Ascending aorta (tissue), 2 donors: ENCODE measurements at places on chromosomes 6 and 20. TPM values are rescaled to one million over a fixed set of nuclear protein-coding genes. Genes with fewer than 3 reads are reported as not detected.

The SRXN1 gene
- total RNA-seq = 28.8 TPM

GRCh38 chr6:87237804-87238203 is 82.4 kb downstream of the ZNF292 start:
- no peak overlapping the region for H3K27ac ChIP-seq
- no peaks in the 10 kb centered on the region for H3K4me1 ChIP-seq
- no peak for DNase-seq
- H3K36me3 ChIP-seq = peaks cover 18% of the 10 kb centered on the region
- H3K4me3 ChIP-seq = no peak overlapping the region
- H3K27me3 ChIP-seq = no peaks in the 10 kb centered on the region

DNA sequence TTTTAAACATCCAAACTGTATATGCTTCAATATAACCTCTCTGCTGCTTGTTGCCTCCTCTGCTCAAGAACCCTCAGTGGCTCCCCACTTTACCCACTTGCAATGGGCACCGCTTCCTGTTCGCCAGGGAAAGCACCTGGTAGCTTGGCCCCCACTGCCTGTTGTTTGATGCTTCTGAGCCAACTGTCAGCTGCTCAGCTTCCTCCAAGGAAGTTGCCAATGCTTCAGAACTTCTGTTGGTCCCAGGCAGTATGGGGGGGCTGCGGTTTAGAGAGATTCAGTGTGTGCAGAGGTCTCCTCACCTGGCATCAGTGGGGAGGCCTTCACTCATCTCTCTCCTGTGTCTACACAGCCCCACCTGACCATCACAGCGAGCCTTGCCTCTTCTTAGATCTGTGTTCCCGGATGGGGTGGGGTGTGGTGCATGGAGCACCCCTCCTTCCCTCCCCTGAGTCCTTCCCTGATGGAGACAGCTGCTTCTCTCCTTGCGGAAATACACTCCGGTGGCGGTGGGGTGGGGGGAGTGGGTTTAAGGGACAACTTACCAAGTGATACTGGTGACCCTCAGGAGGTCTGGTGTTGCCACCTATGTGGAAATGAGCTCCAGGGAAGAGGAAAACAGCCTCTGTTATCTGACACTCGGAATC is 308.1 kb downstream of the CDH26 start:
- DNase-seq = no peak
- no peaks in the 10 kb centered on the region for H3K27me3 ChIP-seq
- no peak overlapping the region for H3K27ac ChIP-seq
- H3K4me3 ChIP-seq = no peak overlapping the region
- H3K36me3 ChIP-seq = no peaks in the 10 kb centered on the region

- no peak overlapping the region for H3K27ac ChIP-seq
- no peaks in the 10 kb centered on the region for H3K27me3 ChIP-seq
- no peaks in the 10 kb centered on the region for H3K36me3 ChIP-seq
These were observed 68.1 kb upstream of the TXNDC5 start for GRCh38 chr6:7978736-7979135.

The MAN1A1 gene
- 75.5 TPM for total RNA-seq

DNA sequence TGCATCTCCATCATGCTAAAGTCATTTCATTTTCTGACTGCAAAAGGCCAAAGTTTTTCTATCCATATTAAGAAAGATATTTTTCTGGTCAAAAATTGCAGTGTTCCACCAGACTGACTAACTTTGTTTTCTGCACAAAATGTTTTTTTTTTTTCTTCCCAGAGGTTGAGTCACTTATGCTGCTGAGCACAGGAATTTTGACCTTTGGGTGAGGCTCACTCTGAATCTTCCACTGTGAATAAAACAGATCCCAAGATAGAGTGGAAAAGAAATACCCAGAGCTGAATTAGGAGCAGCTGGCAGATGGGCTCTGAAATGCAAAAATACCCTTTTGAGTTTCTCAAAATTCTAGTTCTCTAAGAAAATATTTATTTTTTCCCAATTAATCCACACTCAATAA is 996.8 kb downstream of the KIF16B start:
- H3K36me3 ChIP-seq = no peaks in the 10 kb centered on the region
- DNase-seq = no peak
- no peaks in the 10 kb centered on the region for H3K27me3 ChIP-seq
- H3K4me3 ChIP-seq = no peak overlapping the region
- H3K4me1 ChIP-seq = no peaks in the 10 kb centered on the region

DNA sequence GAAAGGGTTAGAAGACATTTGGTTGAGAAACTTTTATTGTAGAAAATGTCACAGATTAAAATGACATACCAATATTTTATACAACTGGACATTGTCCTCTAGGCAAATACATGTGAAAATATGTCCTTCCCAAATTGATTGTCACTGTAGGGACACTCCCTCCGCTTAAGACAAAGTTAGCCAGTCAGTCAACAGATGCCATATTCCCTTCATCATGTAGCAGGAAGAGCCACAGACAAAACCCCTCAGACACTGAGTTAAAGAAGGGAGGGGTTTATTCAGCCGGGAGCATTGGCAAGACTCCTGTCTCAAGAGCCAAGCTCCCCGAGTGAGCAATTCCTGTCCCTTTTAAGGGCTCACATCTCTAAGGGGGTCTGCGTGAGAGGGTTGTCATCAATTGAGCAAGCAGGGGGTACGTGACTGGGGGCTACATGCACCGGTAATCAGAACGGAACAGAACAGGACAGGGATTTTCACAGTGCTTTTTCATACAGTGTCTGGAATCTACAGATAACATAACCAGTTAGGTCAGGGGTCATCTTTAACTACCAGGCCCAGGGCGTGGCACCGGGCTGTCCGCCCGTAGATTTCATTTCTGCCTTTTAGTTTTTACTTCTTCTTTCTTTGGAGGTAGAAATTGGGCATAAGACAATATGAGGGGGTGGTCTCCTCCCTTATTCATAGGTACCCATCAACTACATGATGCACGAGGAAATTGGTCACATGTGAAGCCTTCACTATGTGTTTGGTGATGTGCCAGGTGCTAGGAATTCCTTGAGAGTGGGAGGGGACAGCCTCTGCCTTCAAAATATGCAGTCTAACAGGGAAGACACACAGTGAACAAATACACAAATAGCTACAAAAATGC is 155.7 kb upstream of the CDYL start:
- no peak overlapping the region for H3K4me3 ChIP-seq
- H3K27me3 ChIP-seq = no peaks in the 10 kb centered on the region
- H3K4me1 ChIP-seq = no peaks in the 10 kb centered on the region

The PDYN gene
- not detected for total RNA-seq

GRCh38 chr6:16481697-16482399 is 243.5 kb downstream of the GMPR start:
- no peak overlapping the region for H3K4me3 ChIP-seq
- no peaks in the 10 kb centered on the region for H3K4me1 ChIP-seq
- DNase-seq = no peak
- H3K36me3 ChIP-seq = peaks cover 29% of the 10 kb centered on the region

GRCh38 chr20:63580796-63581461 is 6.9 kb upstream of the HELZ2 start:
- H3K27me3 ChIP-seq = no peaks in the 10 kb centered on the region
- DNase-seq = no peak
- no peaks in the 10 kb centered on the region for H3K4me1 ChIP-seq
- H3K27ac ChIP-seq = no peak overlapping the region

GRCh38 chr6:152943260-152943897 is 39.5 kb downstream of the FBXO5 start:
- no peak overlapping the region for H3K4me3 ChIP-seq
- H3K4me1 ChIP-seq = no peaks in the 10 kb centered on the region
- H3K27ac ChIP-seq = no peak overlapping the region
- DNase-seq = no peak

- no peaks in the 10 kb centered on the region for H3K36me3 ChIP-seq
- no peaks in the 10 kb centered on the region for H3K27me3 ChIP-seq
- no peaks in the 10 kb centered on the region for H3K4me1 ChIP-seq
- DNase-seq = no peak
- H3K4me3 ChIP-seq = no peak overlapping the region
These were observed 119.9 kb upstream of the PREP start for GRCh38 chr6:105522626-105523322.

DNA sequence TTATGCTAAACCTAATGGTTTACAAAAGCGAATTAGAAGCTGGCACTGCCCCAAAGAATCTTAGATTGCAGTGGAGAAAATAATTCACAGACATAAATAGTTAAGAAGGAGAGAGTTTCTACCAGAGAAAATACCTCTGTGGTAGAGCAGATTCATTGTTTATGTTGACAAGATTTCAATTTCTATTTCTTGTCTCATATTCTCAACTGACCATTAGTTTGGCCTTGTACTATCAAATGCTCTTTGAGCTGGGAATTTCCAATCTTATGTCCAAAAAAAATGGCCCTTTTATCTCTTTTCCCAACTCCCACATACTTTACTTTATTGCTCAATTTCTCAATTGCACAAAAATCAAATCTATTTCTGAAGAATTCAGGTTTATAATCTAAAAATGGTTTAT is 804.1 kb upstream of the CITED2 start:
- no peak overlapping the region for H3K27ac ChIP-seq
- no peaks in the 10 kb centered on the region for H3K27me3 ChIP-seq
- H3K4me3 ChIP-seq = no peak overlapping the region
- no peaks in the 10 kb centered on the region for H3K4me1 ChIP-seq

DNA sequence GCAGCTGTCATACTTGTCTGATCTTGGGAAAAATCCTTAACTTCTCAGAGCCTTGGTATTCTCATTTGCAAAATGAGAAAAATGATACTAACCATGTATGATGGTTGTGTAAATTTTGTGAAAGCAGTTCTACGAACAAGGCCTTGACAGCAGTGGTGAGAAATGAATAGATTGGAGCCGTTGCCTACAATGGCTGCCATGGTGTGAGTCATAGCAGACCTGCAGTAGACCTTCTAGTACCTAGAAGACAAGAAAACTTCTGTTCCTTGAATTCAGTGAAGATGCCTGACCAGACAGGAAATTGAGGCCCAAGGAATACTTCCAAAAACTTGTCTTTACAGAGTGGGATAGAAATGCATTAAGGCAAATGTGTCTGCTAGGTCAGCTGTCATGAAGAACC is 338.9 kb downstream of the QKI start:
- no peaks in the 10 kb centered on the region for H3K27me3 ChIP-seq
- H3K36me3 ChIP-seq = no peaks in the 10 kb centered on the region
- no peaks in the 10 kb centered on the region for H3K4me1 ChIP-seq
- no peak overlapping the region for H3K4me3 ChIP-seq
- no peak overlapping the region for H3K27ac ChIP-seq
- DNase-seq = no peak

DNA sequence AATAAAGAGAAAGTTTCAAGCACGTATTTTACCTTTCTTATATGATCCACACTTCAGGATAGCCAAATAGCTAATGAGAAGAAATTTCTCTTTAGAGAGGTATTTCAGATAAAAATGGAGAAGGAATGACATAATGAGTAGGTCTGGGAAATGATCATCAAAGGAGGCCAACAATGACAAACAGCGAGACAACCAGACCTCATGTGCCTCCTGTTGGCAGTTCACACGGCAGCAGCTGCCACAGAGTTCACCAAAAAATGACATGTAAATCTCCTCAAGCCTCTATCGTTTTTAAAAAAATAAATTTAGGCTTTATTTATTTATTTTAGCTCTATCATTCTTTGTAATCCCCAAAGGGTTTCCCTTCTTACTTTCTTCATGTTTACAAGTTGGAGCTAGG is 47.7 kb downstream of the SLC2A12 start:
- no peak overlapping the region for H3K27ac ChIP-seq
- no peaks in the 10 kb centered on the region for H3K27me3 ChIP-seq
- DNase-seq = no peak
- no peaks in the 10 kb centered on the region for H3K4me1 ChIP-seq

The RAB23 gene
- 19.9 TPM for total RNA-seq

The SDC4 gene
- 63.8 TPM for total RNA-seq

GRCh38 chr6:18186033-18186432 is 30.8 kb downstream of the KDM1B start:
- DNase-seq = no peak
- no peaks in the 10 kb centered on the region for H3K27me3 ChIP-seq
- H3K36me3 ChIP-seq = peaks cover 20% of the 10 kb centered on the region

DNA sequence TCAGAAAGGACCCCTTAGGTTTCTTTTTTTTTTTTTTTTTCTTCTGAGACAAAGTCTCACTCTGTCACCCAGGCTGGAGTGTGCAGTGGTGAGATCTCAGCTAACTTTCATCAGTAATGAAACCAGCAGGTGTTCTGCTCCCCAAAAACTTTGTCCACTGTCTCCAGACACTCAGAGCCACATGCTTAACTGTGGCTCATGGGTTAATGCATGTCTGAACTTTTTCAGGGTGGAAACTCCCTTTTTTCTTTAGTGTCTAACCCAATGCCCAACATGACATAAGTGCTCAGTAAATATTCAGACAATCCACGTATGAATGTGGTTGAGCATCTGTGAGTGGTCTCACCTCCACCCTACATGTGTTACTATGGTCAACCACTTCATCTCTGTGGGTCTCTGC is 45.4 kb downstream of the MYB start:
- no peak for DNase-seq
- no peak overlapping the region for H3K4me3 ChIP-seq
- no peaks in the 10 kb centered on the region for H3K4me1 ChIP-seq
- no peaks in the 10 kb centered on the region for H3K36me3 ChIP-seq
- H3K27me3 ChIP-seq = no peaks in the 10 kb centered on the region

The CFAP61 gene
- not detected for total RNA-seq

- H3K36me3 ChIP-seq = no peaks in the 10 kb centered on the region
- no peaks in the 10 kb centered on the region for H3K27me3 ChIP-seq
- H3K27ac ChIP-seq = no peak overlapping the region
- no peak overlapping the region for H3K4me3 ChIP-seq
- DNase-seq = no peak
- H3K4me1 ChIP-seq = no peaks in the 10 kb centered on the region
These were observed 121.1 kb downstream of the CDKAL1 start for GRCh38 chr6:20655317-20655716.

DNA sequence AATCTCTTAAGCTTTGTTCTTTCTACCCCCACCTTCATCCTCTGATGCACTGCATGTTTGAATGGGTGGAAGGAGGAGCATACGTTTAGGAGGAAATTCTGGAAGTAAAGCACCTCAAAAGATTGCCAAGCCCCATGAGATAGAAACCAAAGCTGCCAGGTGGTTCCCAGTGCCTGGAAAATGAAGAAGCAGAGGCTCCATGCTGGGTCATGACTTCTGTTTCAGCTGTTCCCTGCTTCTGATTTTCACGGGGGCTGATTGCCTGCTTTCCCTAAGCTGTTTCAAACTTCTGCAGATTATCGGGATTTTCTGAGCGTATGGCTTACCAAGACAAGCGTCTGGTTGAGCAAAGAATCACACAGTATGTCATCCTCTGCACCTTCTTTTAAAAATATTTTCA is 87.5 kb upstream of the SYNDIG1 start:
- no peak overlapping the region for H3K4me3 ChIP-seq
- no peaks in the 10 kb centered on the region for H3K27me3 ChIP-seq
- H3K4me1 ChIP-seq = no peaks in the 10 kb centered on the region
- no peak overlapping the region for H3K27ac ChIP-seq
- H3K36me3 ChIP-seq = no peaks in the 10 kb centered on the region
- no peak for DNase-seq

The RSPO4 gene
- total RNA-seq = 1.4 TPM

- H3K4me1 ChIP-seq = no peaks in the 10 kb centered on the region
- no peak for DNase-seq
- no peaks in the 10 kb centered on the region for H3K36me3 ChIP-seq
- no peaks in the 10 kb centered on the region for H3K27me3 ChIP-seq
These were observed 26.9 kb downstream of the CLVS2 start for GRCh38 chr6:123022975-123023374.

The TDRD6 gene
- total RNA-seq = 0.53 TPM

The SFTA2 gene
- not detected for total RNA-seq

The HTR1B gene
- 12.0 TPM for total RNA-seq

GRCh38 chr6:104705095-104705707 is 154.5 kb downstream of the HACE1 start:
- H3K4me1 ChIP-seq = no peaks in the 10 kb centered on the region
- H3K4me3 ChIP-seq = no peak overlapping the region
- no peaks in the 10 kb centered on the region for H3K27me3 ChIP-seq
- DNase-seq = no peak
- peak overlapping the region; percentile 29 for H3K27ac ChIP-seq
- H3K36me3 ChIP-seq = no peaks in the 10 kb centered on the region

The C20orf144 gene
- total RNA-seq = not detected
